NCI-H510A treated with DMSO at 0.1 percent for 48 hours (cell line): ENCODE measurements at places on chromosomes 16 and 17.
A peak's percentile ranks its signal among the peaks of the same experiment; 100 is the strongest.

DNA sequence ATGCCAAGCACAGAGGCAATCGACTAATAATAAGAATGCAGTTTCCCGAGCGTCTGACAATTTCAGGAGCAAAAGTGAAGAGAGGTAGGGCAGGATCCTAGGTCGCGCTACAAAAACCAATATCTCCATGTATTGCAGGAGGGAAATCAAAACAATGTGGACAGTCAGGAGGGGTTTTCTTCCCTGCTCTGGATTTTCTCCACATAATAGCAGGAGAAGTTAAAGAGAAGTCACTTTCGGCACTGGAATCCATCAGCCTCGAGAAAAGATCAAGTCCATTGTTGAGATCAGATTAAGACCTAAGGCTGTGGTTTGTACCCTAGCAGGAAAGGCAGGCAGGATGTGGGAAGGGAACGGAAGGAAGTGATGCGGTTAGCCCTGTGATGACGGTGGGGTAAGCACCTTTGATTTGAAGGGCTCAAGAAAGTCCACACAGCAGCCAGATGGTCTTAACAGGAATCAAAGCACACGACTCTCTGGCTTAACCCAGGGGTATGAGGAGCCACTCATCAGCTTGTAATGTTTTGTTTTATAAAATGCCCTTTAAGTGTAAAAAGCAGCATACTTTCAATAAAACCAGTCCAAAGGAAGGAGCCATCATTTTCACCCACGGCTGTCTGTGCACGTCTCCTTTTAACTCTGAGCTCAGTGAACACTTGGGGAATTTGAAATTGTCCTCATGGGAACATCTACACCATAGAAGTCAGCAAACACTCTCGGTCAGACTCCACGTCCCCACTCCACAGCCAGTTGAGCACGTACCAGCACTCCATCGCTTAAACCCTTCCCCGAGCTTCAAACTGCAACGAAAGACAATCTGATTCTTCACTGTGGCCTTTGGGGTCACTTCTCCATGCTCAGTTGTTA, 15.8 kb upstream of the AKTIP start:
- no peak for DNase-seq

DNA sequence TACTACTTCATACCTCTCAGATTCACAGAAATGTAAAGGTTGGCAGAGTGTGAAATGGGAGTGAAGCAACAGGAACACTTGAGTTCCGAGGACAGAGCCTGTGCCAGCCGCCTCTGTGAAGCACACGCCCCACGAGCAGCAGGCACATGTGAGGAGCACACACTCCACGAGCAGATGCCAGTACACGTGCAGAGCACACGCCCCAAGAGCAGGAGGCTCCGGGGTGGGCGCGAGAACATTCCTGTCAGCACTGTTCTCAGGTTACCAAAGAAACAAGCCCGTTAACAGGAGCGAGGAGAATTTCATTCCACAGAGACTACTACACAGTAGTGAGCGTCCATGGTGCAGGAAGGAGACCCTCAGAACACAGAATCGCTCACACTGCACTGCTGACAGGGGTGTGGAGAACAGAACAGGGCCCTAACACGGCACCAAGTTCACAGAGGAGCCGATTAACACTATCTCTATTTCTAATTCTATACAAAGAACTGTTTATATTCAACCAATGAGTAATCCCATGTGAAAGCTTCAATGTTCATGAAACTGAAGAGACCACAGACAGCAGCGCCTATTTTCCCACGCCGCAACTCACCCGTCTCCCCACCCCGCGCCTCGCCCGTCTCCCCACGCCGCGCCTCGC, 40.1 kb downstream of the KLHDC4 start:
- peak; percentile 9 for DNase-seq

- DNase-seq, result no peak
Observed at GRCh38 chr16:66002601-66003000, 363.9 kb upstream of the CDH5 start.

- DNase-seq, result no peak
Observed at GRCh38 chr16:55439101-55439690, 39.8 kb upstream of the MMP2 start.

- DNase-seq, result no peak
Observed at GRCh38 chr16:57903656-57904055, 67.3 kb downstream of the CNGB1 start.

DNA sequence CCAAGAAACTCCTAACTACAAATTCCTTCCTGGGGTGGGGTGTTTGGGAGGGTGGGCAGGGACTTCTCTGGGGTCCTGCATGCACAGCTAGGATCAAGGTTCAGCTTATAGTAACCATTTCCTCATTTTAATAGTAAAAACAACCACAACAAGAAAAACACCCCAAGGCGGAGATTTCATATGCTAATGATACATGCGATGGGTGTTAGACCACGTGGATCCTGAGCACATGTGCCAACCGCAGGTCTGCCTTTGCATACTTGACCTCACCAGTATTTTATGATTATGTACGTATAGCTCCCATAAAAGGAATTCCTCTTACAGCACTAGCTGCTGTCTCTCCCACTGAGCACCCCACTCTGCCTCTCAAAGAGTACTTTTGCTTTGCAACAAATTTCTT, 1.9 kb downstream of the KRTAP4-11 start:
- no peak for DNase-seq
